ENCODE measurements at places on chromosomes 12 and 14.
A peak's percentile ranks its signal among the peaks of the same experiment; 100 is the strongest.

DNA sequence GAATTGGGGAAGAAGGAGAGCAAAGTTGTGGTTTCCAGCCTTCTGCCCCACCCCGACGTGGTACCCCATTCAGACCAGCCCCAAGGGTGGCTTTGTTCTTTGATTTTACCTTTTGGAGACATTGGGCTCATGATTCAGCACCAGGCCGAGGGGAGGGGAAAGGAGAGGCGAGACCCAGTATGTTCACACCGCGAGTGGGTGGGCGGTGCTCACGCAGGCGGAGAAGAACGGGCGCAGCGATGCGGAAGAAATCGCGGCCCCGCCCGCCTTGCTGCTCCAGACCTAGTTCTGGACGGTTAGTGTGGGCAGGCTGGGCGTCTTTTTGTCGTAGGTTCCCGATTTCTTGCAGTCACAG is 963 bp downstream of the ATL1 start:
- DNase-seq: no peak

GRCh38 chr12:130572553-130572952 is 143.5 kb downstream of the RIMBP2 start:
- DNase-seq: no peak

- DNase-seq: no peak
Observed at GRCh38 chr12:113831016-113831415, 135.1 kb downstream of the RBM19 start.

GRCh38 chr14:34059925-34060650 is 109.2 kb upstream of the EGLN3 start:
- DNase-seq: peak; percentile 19

DNA sequence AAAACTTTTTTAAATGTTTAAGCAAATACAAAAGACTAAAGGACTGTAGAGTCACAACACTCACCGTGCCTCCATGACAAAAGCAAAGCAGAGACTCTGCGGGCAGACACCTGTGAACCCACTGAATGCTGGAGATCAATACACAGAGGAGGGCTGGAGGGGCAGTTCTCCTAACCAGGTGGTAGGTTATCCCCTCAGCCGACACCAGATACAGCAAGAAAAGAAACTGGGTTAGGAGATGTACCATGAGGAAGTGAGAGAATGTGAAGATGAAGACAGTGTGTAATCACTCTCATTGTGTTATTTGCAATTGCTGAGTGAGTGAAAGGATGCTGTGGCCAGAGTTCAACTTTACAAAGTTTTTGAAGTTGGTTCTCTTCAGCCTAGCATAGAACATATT is 480.3 kb downstream of the BCL11B start:
- DNase-seq: no peak

DNA sequence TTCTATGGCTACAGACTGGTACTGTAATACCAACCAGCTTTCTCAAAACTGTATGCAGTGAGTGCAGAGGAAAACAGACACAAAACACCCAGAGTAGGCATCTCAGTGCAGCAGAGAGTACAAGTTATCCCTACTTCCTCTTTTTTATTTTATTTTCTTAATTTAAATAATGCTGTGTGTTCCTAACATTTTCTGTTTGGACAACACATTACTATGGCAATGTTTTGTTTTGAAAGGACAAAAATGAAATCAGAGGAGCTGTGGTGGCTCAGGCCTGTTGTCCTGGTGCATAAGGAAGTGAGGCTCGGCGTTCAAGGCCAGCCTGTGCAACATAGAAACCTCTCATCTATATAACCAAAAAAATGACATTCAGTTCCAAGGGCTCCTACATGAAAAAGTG is 33.7 kb upstream of the SELPLG start:
- no peak for DNase-seq

- no peak for DNase-seq
Observed at GRCh38 chr12:50923361-50924130, 28.8 kb upstream of the HIGD1C start.

DNA sequence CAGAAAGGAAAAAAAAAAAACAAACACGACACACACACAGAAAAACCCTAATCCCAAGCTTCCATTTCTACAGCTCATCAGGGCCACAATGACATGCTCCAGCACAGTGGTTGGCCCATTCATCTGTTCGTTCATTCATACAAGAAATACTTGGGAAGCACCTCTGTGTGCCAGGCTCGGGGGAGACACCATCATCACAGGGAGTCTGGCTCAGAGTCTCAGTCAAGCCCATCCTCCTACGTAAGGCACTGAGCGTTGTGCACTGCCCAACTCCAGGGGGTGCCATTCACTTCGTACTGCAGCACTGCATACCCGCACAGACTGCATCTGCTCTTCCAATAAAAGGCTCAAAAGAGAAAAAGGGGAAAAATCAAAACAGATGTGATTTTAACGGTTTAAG is 15.3 kb downstream of the VPS37B start:
- no peak for DNase-seq

GRCh38 chr12:16606991-16607390 is 1.0 kb upstream of the LMO3 start:
- DNase-seq: no peak

- DNase-seq: no peak
Observed at GRCh38 chr12:114448618-114448933, 42.6 kb upstream of the TBX5 start.

- DNase-seq: no peak
Observed at GRCh38 chr12:93540466-93540865, 32.0 kb upstream of the SOCS2 start.

- no peak for DNase-seq
Observed at GRCh38 chr14:64232095-64232838, 61.9 kb downstream of the ESR2 start.

DNA sequence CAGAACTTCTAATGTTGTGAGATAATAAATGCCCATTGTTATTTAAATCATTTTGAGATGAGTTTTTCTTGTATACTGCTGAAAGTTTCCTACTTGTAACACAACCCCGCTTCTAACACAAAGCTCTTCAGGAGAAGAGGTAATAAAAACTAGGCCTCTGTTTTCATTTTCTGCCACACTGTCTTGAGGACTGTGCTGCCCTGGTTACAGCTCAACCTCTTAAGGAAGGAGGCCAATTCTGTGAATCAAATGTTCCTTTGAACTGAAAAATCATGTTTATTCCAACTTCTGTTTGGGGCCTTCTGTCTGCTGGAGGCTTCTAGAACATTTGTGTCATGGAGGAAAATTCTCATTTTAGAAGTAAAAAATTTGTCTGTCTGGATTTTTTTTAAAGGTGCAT is 100.3 kb downstream of the LRIG3 start:
- no peak for DNase-seq

DNA sequence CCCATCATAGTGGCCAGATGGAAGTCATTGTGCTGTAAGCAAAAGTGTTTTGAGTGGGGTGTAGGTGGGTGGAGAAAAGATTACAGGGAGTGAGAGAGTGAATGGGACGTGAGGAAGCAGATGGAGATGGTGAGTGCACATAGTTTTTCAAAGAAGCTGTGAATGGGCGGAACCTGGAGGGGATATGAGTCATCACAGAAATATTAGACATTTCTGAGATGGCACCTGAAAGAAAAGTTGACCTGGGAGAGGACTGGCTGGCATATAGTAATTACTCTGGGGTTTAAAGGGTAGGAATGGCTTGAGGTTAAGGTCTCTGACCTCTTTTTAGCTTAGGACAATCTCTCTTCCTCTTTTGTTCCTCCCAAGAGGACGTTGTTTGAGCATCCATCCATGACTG is 50.5 kb downstream of the ANO4 start:
- DNase-seq: no peak

DNA sequence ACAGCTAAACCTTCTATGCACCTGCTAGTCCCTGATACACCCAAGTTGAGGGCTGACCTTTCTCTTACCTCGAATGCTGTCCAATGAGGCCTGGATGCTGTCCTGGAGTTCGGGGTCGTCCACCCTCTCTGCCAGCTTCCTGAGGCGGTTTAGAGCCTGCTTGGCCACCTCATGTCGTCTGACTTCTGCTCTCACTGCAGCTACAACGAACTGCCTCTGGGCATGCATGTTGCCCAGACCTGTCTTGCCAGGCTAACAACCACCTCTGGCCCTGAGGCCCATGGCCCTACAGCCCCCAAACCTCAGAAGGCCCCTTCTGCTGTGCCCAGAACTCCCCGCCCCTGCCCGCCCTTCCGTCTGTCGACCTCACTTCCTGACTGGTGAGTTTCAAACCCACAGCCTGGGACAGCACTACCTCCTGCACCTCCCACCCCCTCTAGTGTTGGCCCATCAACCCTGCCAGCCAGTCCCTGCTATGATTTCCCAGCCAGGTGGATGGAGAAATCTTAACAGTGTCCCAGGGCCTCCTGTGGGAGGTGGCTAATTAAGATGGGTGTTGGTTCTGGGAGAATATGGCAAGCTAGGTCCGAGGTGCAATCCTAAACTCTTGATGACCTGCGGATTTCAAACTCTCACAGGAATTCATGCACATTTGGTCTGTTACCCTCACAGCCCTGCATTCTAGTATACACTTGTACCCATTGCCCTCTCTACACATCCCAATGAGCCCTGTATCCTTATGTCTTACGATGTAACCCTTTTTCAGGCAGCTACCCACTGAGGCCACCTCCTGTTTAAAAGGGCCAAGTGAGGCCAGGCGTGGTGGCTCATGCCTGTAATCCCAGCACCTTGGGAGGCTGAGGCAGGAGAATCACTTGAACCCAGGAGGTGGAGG is 2.7 kb upstream of the TSPAN31 start:
- no peak for DNase-seq

- no peak for DNase-seq
Observed at GRCh38 chr12:53097207-53097563, 282 bp upstream of the IGFBP6 start.

GRCh38 chr14:28494196-28494595 is 272.4 kb upstream of the FOXG1 start:
- DNase-seq: no peak

GRCh38 chr12:9944391-9944790 is 12.2 kb upstream of the CLEC2A start:
- DNase-seq: no peak

GRCh38 chr14:90194706-90195105 is 61.6 kb upstream of the PSMC1 start:
- no peak for DNase-seq

GRCh38 chr14:49019467-49020115 is 566.6 kb downstream of the RPS29 start:
- DNase-seq: no peak

DNA sequence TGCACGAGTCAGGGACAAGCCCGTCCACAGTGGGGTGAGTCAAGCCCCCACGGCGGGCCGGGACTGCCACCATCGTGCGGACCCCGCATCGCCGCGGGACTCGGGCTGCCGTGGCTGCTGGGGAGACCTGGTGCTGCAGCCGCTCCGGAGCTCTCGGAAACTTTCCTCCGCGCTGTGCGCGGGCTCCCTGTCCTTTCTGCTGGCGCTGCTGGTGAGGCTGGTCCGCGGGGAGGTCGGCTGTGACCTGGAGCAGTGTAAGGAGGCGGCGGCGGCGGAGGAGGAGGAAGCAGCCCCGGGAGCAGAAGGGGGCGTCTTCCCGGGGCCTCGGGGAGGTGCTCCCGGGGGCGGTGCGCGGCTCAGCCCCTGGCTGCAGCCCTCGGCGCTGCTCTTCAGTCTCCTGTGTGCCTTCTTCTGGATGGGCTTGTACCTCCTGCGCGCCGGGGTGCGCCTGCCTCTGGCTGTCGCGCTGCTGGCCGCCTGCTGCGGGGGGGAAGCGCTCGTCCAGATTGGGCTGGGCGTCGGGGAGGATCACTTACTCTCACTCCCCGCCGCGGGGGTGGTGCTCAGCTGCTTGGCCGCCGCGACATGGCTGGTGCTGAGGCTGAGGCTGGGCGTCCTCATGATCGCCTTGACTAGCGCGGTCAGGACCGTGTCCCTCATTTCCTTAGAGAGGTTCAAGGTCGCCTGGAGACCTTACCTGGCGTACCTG is 1.1 kb downstream of the PDE3A start:
- no peak for DNase-seq

DNA sequence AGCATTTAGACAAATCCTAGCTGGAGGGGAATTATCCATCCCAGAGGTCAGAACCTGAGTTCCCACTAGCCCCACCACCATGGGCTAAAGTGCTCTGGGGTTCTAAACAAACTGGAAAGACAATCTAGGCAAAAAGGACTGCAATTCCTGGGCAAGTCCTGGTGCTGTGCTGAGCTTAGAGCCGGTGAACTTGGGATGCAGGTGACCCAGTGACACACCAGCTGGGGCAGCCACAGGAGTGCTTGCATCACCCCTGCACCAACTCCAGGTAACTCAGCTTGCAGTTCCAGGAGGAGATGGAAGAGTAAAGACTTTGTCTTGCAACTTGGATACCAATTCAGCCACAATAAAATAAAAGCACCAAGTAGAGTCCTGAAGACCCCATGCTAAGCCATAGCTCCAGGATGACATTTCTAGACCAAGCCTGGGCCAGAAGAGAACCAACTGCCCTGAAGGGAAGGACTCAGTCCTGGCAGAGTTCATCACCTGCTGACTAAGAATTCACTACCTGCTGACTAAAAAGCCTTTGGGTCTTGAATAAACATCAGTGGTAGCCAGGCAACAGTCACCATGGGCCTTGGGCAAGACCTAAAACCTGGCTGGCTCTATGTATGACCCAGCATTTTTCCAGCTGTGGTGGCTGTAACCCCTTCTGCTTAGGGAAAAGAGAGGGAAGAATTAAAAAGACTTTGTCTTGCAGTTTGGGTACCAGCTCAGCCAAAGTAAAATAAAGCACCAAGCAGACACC is 223.4 kb upstream of the DIO2 start:
- no peak for DNase-seq

DNA sequence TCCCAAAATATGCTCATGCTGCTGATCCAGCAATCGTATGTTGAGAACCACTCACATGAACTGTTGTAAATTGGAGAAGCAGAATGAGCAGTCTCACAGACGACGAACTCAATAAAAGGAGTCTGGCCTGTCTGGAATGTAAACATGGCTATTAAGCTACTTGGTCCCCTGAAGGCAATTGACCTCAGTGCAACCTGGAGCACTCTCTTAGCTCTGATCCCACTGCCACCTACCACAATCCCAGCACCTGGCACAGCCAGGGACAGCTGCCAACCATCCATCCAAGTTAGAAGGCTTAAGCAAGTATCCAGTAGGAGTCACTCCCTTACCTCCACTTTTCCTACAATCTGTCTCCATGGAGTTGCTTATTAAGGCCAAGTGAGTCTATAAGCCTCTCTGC is 406.9 kb upstream of the CLEC14A start:
- DNase-seq: no peak

DNA sequence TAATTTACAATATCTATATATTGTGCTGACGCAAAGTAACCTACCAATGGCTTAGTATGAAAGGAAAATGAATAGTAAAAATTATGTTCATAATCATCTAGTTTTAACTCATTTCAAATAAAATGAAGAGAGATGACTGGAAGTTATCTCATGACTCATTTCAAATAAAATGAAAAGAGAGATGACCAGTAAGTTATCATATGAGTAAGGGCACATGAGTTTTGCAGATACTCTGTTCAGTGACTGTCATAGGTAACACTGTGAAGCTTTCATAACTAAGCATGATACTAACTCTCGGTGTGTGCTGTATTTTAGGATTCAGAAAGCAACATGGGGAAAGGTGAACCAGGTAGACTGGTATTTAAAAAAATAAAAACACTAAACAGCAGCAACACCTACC is 364.5 kb upstream of the DIO2 start:
- DNase-seq: no peak

GRCh38 chr12:50185970-50186663 is 18.9 kb upstream of the CERS5 start:
- no peak for DNase-seq

Measured in stimulated activated CD4-positive, alpha-beta T cell treated with anti-CD3 and anti-CD28 coated beads, TNF-alpha, amount 100 ng/mL, for 1 hour (primary cell).